IMR-90 (cell line): ENCODE measurements at places on chromosomes 2 and 18. TPM values are rescaled to one million over a fixed set of nuclear protein-coding genes. Genes with fewer than 3 reads are reported as not detected.

The SRD5A2 gene
- total RNA-seq: not detected in 2 replicates

DNA sequence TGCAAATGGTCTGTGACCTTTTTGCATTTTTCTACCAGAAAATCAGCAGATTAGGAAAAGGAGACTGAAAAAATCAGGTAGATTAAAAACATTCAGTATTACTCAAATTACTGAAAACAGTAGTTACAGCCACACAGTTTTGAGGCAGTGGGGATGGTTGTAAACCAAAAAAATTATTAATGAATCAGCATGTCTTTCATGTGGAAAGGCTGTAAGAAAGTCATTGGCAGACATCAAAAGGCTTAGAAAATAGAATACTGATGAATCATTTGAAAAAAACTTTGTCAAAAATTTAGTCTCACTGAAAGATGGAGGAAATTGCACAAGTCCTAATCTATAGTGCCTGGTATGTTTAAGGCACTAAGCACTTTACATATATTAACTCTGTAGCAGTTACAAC is 133.9 kb upstream of the GCFC2 start:
- DNase-seq: no peak

DNA sequence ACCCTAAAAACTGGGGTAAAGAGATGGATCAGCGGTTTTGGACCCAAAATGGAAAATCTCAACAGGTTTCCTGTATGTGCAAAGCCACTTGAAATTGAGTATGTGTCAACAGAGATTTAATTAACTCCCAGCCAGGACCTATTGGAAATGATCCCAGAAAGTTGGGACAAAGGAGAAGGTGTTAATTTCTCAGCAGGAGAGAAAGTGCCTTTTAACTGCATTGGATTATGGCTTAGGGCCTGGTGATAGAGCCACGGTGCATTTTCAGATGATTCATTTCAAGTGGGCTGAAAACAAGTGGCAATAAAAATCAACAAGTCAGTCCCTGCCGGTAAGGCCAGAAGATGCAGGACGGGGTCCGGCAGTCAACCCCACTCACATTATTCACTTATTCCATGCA is 80.2 kb upstream of the BCL11A start:
- no peak for DNase-seq

GRCh38 chr18:3595369-3596273 is 145.6 kb downstream of the TGIF1 start:
- peak; percentile 98 for DNase-seq

GRCh38 chr2:155980941-155981560 is 351.5 kb downstream of the NR4A2 start:
- no peak for DNase-seq

GRCh38 chr2:168471163-168471475 is 15.0 kb downstream of the CERS6 start:
- no peak for DNase-seq

GRCh38 chr18:30870466-30870865 is 172.1 kb downstream of the DSC3 start:
- DNase-seq: no peak

DNA sequence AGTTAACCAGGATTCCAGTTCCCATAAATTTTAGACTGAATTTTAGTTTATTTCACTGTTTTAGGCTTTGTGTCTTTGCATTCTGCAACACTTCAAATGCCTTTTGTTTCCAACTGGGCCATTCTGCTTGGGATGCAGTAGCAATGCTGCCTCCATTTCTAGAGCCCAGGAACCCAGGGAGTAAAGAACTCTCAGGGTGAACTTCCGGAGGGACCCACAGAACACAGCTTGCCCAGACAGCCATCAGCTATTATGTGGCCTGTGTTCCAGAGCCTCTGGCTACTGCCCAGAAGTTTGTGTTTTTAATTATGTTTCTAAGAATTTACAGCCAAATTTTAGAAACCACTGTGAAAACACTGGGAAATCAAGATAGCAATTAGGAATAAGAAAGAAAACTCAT is 145.1 kb downstream of the TMEM163 start:
- no peak for DNase-seq
